ENCODE measurements at places on chromosomes 12 and 14.

- peak; percentile 54 for DNase-seq
These were observed 3.4 kb upstream of the RNASE7 start for GRCh38 chr14:21038441-21039422.

GRCh38 chr14:35215110-35215813 is 76.9 kb upstream of the PSMA6 start:
- no peak for DNase-seq

DNA sequence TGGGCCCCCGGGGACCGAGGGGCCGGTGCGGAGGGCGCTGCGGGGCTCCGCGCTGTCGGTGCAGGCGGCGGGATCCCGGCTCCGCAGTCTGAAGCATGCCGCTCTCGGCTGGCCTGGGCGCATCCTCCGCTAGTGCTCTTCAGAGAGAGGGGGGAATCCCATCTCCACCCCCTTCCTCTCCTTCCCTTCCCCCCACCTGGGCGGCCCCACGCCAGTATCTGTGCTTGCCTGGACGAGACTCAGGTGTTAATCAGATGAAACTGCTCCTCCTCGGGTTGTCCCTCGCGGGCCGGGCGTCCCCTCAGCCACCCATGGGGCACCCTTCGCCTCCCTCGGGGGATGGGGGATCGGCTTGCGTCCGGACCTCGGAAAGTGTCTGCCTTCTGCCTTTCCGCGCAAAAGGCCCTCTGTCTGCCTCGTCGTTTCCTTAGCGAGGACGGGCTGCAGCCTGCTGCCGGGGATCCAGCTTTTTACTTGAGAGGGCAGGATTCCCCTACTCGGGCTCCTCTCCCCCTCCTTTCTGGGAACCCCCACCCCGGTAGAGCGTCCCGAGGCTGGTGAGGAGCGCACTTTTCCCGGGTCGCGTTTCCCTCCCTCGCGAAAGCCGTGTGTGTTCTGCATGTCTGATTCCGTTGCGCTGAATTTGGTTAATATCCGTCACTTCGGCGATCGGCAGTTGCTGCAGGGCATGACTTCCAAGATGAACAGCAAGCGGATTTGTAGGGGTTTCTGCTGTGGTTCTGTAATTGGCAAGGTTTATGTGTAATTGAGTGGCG is 1.1 kb downstream of the GPHN start:
- DNase-seq: peak; percentile 44

- DNase-seq: no peak
These were observed 2.6 kb upstream of the DNAAF2 start for GRCh38 chr14:49637534-49638078.

DNA sequence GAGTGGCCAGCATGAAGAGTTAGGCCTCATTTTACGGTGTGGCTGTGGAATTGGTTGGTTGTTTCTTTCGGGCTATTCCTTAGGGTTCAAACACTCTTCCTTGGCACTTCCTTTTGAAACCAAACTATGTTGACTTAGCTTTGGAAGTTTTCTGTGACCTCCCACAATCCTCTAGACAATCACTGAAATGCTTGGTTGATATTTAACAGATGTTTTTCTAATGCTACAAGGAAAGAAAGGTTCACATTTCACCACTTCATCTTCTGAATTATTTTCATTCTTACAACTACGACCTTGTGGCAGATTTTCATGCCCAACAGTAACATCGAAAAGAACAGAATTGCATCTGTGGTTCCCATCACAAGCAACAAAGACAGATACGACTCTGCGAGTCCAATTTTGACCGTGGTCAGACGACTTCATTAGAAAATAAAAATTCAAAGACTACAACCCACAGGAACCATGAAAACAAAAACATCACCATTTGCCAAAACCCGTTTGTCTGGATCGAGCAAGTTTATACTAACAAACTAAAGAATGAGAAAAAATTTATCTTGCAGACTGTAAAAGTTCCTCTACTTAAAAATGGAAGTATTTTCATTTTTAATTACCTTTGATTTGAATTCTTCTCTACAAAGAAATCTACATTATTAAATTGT is 16.9 kb downstream of the PRKAB1 start:
- DNase-seq: no peak

DNA sequence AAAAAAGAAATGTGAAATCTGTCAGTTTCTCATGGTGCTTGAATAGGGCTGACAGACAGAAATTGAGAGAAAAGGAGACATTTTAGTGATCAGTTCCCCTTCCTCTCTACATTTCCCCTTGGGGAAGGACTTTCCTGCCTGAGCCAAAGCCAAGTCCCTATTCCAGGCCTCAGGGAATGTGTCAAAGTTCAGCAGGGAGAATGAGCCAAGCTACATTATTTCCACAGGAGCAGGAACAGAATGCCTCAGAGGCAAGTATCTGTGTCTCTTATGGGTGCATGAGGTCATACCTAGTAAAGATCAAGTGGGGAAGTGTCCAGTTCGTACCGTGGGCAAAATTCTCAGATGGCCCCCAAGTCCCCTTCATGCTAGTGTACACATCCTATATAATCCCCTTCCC is 68.6 kb downstream of the IQSEC3 start:
- no peak for DNase-seq

DNA sequence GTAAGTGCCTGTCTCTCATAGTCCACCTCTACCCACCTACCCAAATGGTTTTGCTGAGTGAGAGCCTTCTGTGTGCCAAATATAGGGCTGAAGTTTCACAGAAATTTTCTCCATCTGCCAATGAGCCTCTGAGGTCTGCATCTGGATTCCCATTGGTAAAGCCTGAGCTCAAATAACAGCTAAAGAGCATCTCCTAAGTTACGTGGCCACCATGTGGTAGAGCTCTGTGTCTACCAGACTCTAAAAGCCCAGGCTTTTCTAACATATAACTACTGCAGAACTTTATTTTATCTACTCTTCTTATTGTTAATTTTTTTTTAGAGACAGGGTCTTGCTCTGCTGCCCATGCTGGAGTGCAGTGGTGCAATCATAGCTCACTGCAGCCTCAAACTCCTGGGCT is 16.0 kb downstream of the AMDHD1 start:
- no peak for DNase-seq

DNA sequence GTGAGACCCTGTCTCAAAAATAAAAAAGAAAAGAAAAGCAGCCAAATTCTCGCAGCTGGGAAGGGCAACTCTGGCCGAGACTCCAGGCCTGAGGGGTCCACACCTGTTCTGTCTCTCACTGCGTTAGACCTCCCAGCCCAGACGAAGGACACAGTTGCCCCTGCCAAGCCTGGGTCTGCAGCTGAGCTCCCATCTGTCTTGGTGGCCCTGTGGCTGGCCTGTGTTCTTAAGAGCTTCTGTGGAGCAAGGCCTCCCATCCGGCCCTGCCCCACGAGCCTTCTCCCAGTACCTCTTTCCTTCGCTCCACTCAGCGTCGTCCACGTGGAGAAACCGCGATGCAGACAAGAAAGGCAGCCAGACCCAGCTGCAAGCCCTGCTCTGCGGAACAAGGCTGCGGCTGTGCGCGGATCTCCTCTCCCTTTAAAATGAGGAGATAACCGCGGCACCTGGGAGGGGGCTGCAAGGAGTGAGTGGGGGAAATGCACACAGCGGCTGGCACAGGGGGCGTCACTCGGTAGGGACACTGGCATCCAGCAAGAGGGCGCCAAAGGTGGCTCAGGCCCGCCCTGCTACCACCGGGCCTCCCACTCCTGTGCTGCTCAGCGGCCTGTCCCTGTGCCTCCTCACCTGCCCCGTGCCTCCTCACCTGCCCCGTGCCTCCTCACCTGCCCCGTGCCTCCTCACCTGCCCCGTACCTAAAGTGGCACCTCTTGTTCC is 42.4 kb downstream of the LRRC74A start:
- no peak for DNase-seq

- no peak for DNase-seq
These were observed 83.2 kb upstream of the SLC38A2 start for GRCh38 chr12:46455648-46456352.

- no peak for DNase-seq
These were observed 135.1 kb downstream of the SLC38A1 start for GRCh38 chr12:46133751-46134150.

DNA sequence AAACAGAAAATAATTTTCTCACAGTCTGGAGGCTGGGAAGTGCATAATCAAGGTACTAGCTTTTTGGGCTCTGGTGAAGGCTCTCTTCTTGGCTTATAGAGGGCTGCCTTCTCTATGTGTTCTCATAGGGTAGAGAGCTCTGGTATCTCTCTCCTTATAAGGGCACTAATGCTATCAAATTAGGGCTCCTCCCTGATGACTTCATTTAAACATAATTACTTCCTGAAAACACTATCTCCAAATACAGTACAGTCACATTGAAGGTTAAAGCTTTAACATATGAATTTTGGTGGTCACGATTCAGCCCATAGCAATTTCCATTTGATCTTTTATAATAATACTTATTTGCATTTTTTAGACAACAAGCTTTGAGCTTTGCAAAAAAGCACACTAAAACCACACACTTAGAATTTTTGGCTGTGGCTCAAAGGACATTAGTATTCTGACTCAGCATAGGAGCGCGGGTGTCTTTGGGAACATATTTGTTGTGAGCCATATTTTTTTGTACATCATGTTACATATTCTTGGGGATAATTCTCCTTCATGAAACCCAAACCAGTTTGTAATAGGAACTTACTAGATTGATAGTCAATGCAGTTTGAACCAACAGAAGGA is 808.1 kb upstream of the FBXO33 start:
- DNase-seq: no peak

- no peak for DNase-seq
These were observed 58.8 kb downstream of the AEBP2 start for GRCh38 chr12:19498099-19498498.

Measured in NCI-H524 treated with DMSO at 0.1 percent for 48 hours (cell line).